Right lobe of liver (tissue), 6 donors: ENCODE measurements at places on chromosomes 5 and 9. TPM values are rescaled to one million over a fixed set of nuclear protein-coding genes. Genes with fewer than 3 reads are reported as not detected.

GRCh38 chr5:142057697-142058056, 44.9 kb upstream of the GNPDA1 start:
- no peak for DNase-seq
- H3K4me3 ChIP-seq, result no peak overlapping the region
- no peak overlapping the region for H3K27ac ChIP-seq
- H3K36me3 ChIP-seq, result no peaks in the 10 kb centered on the region
- H3K27me3 ChIP-seq, result no peaks in the 10 kb centered on the region
- H3K4me1 ChIP-seq, result no peaks in the 10 kb centered on the region

Gene FAM170A
- total RNA-seq, result not detected

Gene IQGAP2
- 108 TPM for total RNA-seq

GRCh38 chr5:75756211-75756610, 39.0 kb upstream of the POC5 start:
- no peaks in the 10 kb centered on the region for H3K4me1 ChIP-seq
- H3K27ac ChIP-seq, result no peak overlapping the region
- no peaks in the 10 kb centered on the region for H3K27me3 ChIP-seq
- no peak overlapping the region for H3K4me3 ChIP-seq

Gene OMD
- total RNA-seq, result 1.2 TPM

DNA sequence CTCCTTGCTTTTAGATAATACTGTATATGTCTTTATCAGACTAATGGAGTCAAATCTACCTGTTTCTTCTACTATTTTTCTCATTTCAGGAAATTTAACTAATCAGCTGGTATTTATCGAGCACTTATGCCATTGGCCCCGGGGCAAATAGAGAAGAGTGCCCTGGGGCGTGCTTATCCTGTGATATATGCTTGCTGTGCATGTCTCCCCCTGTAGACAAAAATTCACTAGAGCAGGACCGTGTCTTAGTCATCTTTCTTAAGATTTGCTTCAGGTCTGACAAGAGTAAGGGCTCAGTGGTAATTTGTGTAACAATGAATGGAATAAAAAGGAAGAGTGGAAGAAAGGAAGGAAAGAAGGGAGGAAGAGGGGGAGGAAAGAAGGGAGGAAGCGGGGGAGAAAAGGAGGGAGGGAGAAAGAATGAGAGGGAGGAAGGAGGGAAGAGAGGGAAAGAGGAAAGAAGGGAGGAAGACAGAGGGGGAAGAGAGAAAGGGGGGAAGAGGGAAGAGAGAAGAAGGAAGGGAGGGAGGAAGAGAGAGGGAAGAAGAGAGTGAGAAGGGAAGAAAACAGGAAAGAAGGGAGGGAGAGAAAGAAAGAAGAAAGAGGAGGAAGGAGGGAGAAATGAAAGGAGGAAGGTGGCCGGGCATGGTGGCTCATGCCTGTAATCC, 295.7 kb upstream of the PANK3 start:
- H3K27ac ChIP-seq, result no peak overlapping the region
- H3K36me3 ChIP-seq, result no peaks in the 10 kb centered on the region
- H3K4me3 ChIP-seq, result no peak overlapping the region
